EH (cell line): ENCODE measurements at places on chromosomes 12 and 14.

GRCh38 chr12:12474931-12475795 lies 87.5 kb downstream of the DUSP16 start:
- DNase-seq: peak; percentile 30

DNA sequence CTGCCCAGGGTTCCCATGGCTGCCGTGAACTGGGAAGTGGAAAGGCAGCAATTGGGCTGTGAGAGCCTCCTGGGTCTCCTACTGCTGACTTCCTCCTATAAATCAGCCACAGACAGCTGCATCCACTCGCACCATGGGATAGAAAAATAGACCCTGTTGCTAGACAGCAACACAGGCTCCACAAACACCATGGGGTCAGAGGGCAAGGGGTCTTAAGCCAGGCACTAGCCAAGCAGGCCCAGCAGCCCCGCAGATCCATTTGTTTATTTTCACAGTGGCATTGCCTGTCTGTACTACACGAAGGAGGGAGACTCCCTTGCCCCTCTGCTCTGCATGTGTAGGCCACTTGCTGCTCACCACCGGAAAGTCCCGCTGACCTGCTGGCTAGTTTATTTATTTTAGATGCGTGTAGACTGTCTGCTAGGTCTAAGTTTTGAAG lies 139.8 kb downstream of the DACT1 start:
- DNase-seq: peak; percentile 16

- no peak for DNase-seq
Measured at GRCh38 chr12:114710151-114710550, 26.2 kb upstream of the TBX3 start.

- DNase-seq: no peak
Measured at GRCh38 chr14:34175574-34175973, 224.7 kb upstream of the EGLN3 start.

DNA sequence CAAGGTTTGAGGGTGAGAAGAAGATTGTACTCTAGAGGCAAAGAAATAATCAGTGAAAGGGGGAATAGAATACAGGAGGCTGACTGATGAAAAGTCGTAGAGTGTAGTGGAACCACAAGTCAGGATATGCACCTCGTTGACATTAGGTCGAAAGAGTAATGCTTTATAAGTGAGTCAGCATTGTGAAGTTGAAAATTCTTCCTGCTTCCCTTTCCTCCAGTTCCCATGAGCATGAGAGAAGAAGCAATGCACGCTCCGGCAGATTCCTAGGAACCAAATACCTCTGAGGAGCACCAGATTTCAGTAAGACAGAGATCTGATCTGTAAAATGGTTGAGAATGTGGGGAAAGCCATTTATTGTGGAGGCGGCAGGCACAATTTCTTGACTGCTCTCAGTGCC lies 16.5 kb downstream of the CCER1 start:
- DNase-seq: peak; percentile 81

- no peak for DNase-seq
Measured at GRCh38 chr12:33245434-33245833, 194.2 kb downstream of the SYT10 start.

GRCh38 chr12:29147731-29148595 lies 1.1 kb upstream of the FAR2 start:
- DNase-seq: peak; percentile 53

DNA sequence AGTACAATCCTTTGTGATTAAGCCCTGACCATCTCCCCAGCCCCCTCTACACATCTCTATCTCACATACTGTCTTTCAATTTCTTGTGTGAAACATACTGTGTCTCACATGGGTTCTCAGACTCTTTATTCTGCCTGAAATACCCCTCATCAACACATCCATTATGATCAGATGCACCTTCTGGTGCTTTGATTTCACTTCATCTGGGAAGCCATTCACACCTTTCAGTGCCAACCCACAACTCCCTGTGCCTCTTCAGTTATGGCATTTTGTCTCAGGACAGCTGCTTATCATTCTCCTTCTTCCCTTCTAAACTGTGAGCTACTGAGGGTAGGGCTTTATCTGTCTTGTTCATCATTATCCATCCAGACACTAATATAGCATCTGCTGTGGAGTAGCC lies 58.8 kb downstream of the CKB start:
- no peak for DNase-seq

DNA sequence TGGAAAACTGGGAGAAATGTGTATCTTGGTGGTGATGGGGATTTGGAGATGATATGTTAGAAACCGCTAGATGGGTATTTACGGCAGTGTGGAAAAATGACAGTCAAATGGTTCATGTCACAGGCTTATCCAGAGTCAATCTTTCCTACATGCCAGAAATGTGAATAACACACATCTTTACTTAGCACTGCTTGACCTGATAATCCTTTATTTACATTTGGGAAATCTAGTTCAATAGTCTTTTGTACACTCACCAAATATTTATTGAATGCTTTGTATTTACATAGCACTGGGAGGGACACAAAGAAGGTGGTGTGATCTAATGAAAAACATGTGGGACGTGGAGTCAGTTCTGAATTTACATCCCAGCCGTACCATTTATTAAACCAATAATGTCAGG lies 208.2 kb downstream of the DIO2 start:
- DNase-seq: peak; percentile 73

DNA sequence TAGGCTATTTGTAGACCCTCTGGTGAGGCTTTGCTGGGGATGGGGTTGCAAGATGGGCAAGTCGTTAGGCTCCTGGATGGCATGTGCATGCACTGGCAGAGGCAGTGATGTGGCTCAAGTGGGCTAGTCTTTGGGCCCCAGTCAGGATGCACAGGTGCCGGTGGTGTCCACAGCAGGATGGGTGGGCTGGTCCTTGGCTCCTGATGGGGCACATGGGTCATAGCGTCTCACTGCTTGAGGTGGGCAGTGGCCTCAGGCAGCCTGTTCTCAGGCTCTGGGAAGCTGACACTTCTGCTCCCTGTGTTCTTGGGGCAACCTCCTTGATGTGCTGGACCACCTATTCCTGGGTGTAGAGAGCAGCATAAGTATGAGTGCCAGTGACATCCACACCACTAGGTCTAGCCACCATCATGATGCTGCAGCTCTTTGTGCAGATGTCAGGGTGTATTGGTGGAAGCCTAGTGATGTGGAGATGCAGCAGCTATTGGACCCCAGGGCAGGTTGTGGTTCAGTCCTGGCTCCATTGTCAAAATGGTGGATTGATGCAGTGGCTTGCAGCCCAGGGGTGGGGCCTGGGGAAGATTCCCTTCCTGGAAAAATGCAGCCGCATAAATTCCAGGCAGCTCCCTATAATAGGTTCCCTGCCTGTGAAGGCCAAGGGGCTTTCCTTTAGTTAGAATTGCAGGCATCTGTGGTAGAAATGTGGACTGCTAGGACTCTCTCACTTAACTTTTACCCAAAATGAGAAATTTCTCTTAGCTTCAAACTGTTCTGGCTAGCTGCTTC lies 742.5 kb upstream of the MDGA2 start:
- DNase-seq: no peak

- DNase-seq: no peak
Measured at GRCh38 chr14:22007363-22007762, 333.7 kb upstream of the OR4E1 start.

GRCh38 chr12:105888696-105889095 lies 250.1 kb downstream of the NUAK1 start:
- DNase-seq: peak; percentile 73

DNA sequence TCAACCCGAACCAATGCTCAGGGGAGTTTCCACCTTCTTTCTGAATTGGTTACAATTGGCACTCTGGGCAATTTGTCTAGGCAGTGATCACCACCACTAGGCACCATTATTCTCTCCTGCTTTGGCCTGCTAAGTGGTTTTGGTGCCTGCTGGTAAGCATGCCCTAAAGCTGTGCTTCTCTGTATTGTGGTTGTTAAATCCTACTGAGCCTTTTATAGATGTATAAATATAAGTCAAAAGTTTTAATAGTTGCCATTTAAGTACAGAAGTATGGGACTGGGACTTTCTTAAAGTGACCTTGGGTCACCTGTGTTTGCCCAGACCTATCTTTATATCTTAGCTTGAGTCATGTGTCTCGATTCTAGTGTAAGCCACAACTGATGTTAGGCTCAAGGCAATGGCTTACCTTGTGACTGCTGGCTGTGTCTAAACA lies 475.9 kb downstream of the SLC16A7 start:
- no peak for DNase-seq

DNA sequence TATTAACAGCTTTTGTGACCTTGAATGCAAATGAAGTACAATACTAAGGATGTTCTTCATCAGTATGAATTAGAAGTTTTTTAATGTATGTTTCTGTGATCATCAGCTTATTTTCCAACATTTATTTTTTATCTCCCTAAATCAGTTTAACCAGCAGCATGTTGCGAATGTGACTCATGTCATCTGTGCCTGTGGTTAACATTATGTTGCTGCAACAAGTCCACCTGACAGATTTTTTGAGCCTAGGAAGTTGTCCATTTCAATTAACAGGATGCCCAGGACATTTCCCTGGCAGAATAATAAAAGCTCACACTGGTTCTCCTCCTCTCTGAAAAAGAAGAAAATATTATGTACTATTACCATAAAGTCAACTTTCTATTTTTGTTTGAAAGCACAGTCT lies 155.5 kb downstream of the SYT1 start:
- no peak for DNase-seq

DNA sequence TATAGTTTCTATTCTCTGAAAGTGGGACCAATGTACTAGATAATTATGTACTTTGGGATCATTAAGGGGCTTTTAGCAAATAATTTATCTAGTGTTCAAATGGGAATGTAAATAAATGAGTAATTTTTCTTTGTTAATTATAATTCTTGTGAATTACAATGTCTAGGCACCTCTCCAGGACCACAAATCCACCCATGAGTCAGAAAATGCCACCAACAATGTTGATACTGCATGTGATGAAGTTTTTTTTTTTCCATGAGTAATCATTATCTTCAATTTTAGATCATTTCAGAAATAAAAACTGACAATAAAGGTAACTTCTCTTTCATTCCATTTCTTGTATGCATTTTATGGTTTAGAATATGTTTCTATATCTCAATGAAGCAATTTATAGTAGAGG lies 470.3 kb downstream of the VRK1 start:
- DNase-seq: no peak

DNA sequence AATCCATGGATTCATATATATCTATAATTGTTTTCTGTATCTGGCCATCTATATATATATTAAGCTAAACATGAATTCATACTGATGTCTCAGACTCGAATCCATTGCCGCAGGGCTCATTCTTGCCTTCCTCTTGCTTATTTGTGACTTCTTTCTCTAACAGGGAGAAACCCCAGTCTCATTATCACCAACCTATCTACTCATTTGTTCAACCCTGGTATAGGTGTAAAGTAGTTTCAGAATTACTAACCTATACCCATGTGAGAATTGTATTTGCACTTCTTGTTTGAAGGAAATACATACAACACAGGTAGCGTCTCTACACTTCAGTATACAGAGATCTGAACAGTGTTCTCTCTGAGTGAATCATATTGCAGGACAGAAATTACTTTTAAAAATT lies 77.7 kb downstream of the PTPN11 start:
- DNase-seq: no peak

DNA sequence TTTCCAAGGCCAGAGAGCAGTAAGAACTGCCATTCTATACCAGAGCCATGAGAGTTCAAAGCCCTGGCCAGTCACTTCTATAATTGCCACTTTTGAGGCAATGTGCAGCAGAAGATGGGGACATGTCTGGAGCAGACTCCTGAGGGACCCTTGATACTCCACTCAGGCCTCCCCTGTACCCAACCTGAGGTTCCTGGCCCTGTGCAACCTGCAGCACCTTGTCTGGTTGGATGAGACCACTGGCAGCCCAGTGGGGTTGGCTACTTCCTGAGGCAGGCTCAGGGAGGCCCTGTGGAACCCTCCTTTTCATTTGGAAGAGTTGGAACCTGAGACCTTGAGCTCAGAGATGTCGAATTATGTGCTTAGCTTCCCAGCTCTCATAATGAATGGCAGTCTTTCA lies 54.4 kb downstream of the GALNT16 start:
- DNase-seq: no peak

GRCh38 chr12:52533686-52534470 lies 13.7 kb upstream of the KRT5 start:
- DNase-seq: no peak

DNA sequence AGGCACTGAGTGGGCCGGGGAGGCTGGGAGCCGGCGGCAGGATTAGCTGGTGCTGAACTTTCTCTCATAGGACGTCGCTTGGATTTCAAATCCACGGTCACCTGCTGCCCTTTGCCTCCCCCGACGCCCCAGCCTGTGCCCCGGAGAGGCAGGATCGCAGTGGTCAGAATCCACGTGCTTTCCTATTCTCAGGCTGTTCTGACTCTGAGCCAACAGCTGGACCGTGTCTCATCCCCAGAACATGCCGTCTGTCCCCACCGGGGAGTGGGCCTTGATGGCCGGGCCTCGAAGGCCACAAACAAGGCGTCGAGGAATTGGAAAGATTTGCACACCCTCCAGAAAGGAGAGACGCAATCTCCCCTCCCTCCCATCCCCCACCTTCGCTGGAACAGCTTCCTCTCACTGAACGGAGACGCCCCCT lies 18.5 kb upstream of the MLXIP start:
- no peak for DNase-seq

- no peak for DNase-seq
Measured at GRCh38 chr14:63545431-63545830, 2.3 kb upstream of the PPP2R5E start.

- DNase-seq: no peak
Measured at GRCh38 chr12:19689801-19690472, 250.6 kb downstream of the AEBP2 start.

DNA sequence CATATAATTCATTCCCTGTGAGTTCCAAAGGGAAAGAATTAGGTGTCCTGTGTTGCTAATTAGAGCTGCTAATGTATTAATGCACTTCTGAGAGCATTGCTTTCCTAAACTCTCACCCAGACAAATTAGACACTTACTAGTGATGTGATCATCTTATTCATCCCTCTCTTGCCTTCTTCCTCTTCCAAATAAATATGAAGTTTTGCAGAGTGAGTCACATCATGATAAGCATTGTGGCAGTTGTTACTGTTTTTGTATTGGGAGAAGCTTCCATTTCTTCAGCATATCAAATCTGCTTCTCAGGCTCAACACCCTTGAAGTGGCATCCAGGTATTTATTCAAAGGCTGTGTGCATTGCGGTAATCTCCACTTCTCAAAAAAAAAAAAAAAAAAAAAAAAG lies 37.3 kb upstream of the E2F7 start:
- DNase-seq: peak; percentile 85

- no peak for DNase-seq
Measured at GRCh38 chr14:34368115-34368970, 93.7 kb downstream of the SPTSSA start.

DNA sequence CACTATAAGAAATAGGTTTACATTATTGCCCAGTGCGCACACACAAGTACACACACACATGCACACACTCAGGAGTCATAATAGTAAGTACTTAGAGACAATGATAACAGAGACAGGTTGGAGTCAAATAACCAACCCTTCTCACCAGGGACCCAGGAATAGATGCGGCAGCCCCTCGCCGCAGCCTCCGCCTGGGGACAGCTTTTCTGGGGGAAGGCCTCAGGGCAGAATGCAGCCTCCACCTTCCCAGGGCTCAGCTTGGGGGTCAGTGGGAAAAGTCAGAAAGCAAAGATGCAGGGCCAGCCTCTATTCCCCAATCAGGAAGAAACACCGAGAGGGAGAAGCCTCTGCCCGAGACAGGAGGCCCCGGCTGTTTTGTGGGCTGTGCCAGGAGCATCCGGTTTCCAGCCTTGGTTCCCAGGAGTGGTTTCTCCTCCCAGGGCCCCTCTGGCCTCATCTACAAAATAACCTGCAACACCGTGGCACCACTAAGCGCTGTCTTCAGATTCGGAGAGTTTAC lies 23.4 kb upstream of the EIF5 start:
- DNase-seq: no peak

GRCh38 chr12:65787056-65787865 lies 37.0 kb upstream of the HMGA2 start:
- DNase-seq: no peak
